Right renal cortex interstitium (tissue), 3 donors: ENCODE measurements at places on chromosomes 1 and 21. TPM values are rescaled to one million over a fixed set of nuclear protein-coding genes. Genes with fewer than 3 reads are reported as not detected.

ADORA1 gene
- 5.2 TPM for polyA plus RNA-seq

MPL gene
- 0.55 TPM for polyA plus RNA-seq

MAN1C1 gene
- polyA plus RNA-seq, result 15.2 TPM

GCSAML gene
- 0.69 TPM for polyA plus RNA-seq

AMY2A gene
- 0.29 TPM for polyA plus RNA-seq

ILDR2 gene
- 17.1 TPM for polyA plus RNA-seq

CYP4A22 gene
- 6.6 TPM for polyA plus RNA-seq

CD1E gene
- polyA plus RNA-seq, result 0.18 TPM
